Putamen (tissue), 1 donor: ENCODE measurements at places on chromosomes 5 and 9.
A peak's percentile ranks its signal among the peaks of the same experiment; 100 is the strongest.

GRCh38 chr5:72917371-72917776 is 38.5 kb upstream of the FCHO2 start:
- no peak for DNase-seq

DNA sequence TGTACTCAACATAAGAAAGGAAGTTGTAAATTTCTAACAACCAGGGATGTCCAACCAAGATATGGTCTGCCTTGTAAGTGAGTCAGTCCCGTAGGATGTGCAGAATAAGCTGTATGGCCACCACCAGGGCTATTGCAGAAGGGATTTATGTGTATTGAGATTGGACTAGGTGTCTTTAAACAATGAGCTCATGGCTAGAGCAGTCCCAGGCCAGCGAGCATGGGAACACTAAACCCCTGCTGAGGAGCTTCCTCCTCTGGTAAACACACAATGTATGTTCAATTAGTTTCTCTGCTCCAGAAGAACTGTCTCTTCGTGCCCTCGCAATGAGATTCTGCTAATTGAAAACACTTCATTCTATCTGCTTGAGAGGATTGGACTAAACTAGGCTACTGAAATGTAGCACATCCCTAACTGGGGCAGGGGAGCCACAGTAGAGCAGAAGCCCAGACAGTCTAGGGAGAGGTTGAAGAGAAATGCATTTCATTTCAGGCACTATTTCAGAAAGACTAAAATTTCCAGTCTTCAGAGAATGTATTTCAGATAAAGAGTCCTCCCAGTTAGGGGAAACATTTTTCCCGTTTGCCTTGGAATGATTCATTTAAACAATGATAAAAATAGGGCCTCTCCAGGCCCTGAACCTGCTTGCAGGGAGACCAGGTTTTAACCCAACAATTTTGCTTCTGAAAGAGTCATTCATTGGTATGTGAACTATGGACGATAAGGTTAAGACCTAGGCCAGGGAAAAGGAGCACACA is 154.7 kb downstream of the FAM114A2 start:
- no peak for DNase-seq

GRCh38 chr5:149406203-149406978 is 27.3 kb upstream of the IL17B start:
- DNase-seq, result no peak

DNA sequence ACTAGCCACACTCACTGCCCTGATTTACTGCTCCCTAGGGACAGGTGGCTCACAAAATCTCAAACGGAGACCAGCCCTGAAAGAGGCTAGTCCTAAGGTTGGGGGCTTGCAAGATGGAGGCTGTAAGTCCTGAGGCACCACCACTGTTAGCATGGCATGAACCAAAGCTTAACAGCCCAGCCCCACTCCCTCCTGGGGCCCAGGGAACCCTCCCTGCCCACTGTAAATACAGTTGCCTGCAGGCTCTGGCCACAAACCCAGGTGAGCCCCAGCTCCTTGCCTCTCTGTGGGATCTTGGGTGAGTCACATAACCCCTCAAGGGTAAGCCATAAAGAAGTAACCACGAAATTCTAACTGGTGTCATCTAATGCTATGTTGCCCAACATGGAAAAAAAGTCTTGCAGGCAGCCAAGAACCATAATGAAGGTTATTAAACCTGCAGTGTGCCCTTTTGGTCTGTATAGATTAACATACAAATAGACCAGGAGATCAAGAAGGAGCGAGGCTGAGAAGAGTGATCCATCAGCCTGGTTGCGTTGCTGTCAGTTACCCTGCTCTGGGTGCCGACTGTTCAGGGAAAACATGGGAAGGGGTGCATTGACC is 1.7 kb upstream of the POMT1 start:
- no peak for DNase-seq

GRCh38 chr5:159415301-159415937 is 85.1 kb upstream of the IL12B start:
- no peak for DNase-seq

DNA sequence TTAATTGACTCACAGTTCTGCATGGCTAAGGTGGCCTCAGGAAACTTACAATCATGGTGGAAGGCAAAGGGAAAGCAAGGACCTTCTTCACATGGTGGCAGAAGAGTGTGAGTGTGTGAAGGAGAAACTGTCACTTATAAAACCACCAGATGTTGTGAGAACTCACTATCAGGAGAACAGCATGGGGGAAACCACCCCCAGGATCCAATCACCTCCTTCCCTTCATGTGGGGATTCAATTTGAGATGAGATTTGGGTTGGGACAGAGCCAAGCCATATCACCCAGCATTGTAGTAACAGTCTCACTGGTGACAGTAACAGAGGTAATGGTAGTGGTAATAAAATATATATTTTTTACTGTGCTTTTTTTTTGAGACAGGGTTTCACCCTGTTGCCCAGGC is 18.1 kb downstream of the ZBTB5 start:
- DNase-seq, result no peak

- no peak for DNase-seq
Observed at GRCh38 chr5:151870820-151871219, 53.8 kb downstream of the GLRA1 start.

- no peak for DNase-seq
Observed at GRCh38 chr9:124793015-124793541, 16.1 kb downstream of the OLFML2A start.

- DNase-seq, result peak; percentile 80
Observed at GRCh38 chr5:109689740-109690241, at the start of gene MAN2A1. TSS of gene MAN2A1 (plus strand) at chr5:109689927. CDS start at chr5:109690418, 491 bp downstream.

- no peak for DNase-seq
Observed at GRCh38 chr5:123448017-123448617, 24.9 kb upstream of the CEP120 start.

DNA sequence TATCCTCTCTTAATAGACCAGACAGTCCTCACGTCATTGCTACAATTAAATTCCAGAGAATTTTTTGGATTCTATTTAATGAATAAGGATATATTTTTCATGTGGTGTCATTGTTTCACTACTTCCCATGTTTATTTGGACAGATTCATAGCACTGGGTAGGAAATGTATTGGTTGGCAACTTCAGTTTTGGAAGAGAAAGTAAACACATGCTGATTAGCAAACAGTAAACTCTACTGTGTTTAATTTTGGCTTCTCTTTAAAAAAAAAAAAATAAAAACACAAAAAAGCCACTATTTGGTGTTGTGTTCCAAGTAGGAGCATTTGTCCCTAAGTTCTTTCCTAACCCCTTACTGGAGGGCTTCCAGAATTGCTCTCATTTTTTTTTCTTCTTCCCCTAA is 77.3 kb downstream of the NFIB start:
- peak; percentile 11 for DNase-seq
